ENCODE measurements at places on chromosomes 12 and 14. TPM values are rescaled to one million over a fixed set of nuclear protein-coding genes. Genes with fewer than 3 reads are reported as not detected.
A peak's percentile ranks its signal among the peaks of the same experiment; 100 is the strongest.

DNA sequence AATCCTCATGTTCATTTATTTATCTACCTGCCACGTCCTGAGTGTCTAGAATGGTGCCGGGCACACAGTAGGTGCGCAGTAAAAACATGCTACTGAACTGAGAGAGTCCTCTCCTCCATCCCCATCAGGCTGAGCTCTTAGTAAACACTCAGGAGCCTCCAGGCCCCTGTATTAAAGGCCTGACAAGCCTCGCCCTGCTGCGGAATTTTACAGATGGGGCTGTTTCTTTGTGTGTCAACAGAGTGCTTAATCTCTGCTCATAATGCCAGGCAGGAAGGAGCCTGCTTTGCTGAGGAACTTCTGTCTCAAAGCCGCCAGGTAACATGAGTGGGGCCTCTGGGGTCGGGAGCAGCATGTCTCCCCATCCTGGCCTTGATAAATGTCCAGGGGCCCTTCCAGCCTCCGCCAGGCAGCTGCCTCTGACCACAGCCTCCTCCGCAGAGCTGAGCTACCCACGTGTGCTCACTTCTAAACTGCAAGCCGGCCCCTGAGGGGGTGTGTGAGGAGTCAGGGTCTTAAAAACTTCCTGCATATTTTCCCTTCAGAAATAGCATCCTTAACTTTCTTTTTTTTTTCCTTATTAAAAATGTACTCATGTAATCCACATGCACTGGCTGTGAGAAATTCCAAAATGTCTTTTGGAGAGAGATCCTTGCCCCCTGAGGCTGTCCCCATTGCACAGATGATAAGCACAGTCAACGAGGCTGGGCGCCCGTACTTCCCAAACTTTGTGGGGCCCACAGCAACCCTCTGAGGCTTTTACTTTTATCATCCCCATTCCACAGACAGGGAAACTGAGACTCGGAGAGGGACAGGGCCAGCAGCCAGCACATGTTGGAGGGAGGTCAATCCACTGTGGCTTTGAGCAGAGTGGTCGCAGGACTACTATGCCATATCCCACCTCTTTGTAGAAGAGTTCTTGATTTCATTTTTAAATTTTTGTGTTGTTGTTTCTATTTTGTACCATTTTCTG, 116.0 kb upstream of the NCOR2 start:
- no peaks in the 10 kb centered on the region for H3K36me3 ChIP-seq
- no peak for DNase-seq
- H3K27me3 ChIP-seq = peaks cover 7% of the 10 kb centered on the region
- H3K4me3 ChIP-seq = no peak overlapping the region
- no peak overlapping the region for H3K27ac ChIP-seq

DNA sequence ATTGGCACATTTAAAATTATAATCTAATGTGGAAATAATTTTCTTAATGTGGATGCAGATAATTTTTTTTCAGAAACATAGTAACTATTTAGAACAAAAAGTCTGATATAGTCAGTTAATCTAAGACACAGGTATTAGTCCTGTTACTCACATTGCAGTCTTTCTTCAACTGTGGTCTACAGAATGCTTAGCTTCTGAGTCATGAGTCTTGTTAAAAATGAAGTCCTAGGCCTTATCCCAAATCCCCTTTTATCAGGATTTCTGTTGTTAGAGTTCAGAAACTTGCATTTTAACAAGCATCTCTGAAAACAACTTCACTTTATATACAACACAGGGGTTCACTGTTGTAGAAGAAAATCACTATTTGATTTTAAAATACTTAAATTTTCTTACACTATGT, 112.2 kb downstream of the SLC16A7 start:
- peaks cover 29% of the 10 kb centered on the region for H3K36me3 ChIP-seq
- no peaks in the 10 kb centered on the region for H3K27me3 ChIP-seq
- no peak for DNase-seq

- no peak for DNase-seq
- H3K27me3 ChIP-seq = peaks cover 5% of the 10 kb centered on the region
- no peak overlapping the region for H3K4me3 ChIP-seq
- H3K27ac ChIP-seq = no peak overlapping the region
Observed at GRCh38 chr12:53093777-53094393, 3.6 kb upstream of the IGFBP6 start.

DNA sequence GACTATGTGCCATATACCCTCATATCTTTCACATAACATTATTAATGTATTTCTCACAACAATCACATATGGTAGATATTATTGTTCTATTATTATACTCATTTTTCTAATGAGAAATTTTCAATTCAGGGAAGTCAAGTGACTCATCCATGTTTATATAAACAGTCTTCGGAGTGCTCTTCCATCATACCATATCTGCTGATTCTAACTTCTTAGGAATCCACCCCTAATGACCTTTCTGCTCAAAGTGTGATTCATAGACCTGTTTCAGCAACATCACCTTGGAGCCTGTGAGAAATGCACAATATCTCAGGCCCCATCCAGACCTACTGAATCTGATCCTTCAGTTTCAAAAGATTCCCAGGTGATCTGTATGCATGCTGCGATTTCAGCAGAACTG, 39.8 kb upstream of the OVCH1 start:
- H3K36me3 ChIP-seq = no peaks in the 10 kb centered on the region
- H3K27me3 ChIP-seq = peaks cover 28% of the 10 kb centered on the region
- no peak for DNase-seq
- no peak overlapping the region for H3K27ac ChIP-seq

- DNase-seq = no peak
- no peaks in the 10 kb centered on the region for H3K36me3 ChIP-seq
- peaks cover 7% of the 10 kb centered on the region for H3K4me1 ChIP-seq
- no peak overlapping the region for H3K27ac ChIP-seq
- peaks cover 9% of the 10 kb centered on the region for H3K27me3 ChIP-seq
Observed at GRCh38 chr14:23185063-23185462, 1.6 kb upstream of the SLC7A8 start.

- no peak for DNase-seq
- peak overlapping the region; percentile 80 for H3K4me3 ChIP-seq
- no peaks in the 10 kb centered on the region for H3K27me3 ChIP-seq
- peaks cover 26% of the 10 kb centered on the region for H3K4me1 ChIP-seq
- H3K27ac ChIP-seq = peak overlapping the region; percentile 85
- H3K36me3 ChIP-seq = no peaks in the 10 kb centered on the region
Observed at GRCh38 chr12:55737581-55738122, 5.3 kb upstream of the GDF11 start.

DNA sequence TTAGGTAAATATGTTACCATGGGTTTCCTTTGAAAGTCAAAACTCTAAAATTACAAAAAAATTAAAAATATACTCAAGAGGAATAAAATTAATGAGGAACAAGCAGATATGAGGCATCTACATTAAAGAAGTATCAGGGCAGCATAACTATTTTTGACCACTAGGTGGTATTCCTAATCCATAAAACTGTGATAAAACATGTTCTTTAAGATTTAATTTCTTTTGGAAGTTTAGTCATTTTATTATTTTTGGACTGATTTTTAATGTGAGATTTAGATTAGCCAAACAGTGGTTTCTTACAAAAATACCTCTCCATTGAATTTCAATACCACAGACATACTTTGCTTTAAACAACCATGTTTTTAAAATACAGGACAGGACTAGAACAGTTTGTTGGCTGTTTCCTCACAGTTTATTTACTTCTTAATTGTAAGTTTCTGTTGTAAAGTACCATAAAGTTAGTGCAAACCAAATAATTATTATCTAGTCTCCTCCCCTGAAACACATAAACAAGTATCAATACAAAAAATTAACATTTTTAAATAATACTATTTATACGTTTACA, 49.8 kb downstream of the NTS start:
- no peak overlapping the region for H3K27ac ChIP-seq
- no peaks in the 10 kb centered on the region for H3K4me1 ChIP-seq
- H3K36me3 ChIP-seq = no peaks in the 10 kb centered on the region
- H3K27me3 ChIP-seq = no peaks in the 10 kb centered on the region
- no peak overlapping the region for H3K4me3 ChIP-seq
- no peak for DNase-seq

DNA sequence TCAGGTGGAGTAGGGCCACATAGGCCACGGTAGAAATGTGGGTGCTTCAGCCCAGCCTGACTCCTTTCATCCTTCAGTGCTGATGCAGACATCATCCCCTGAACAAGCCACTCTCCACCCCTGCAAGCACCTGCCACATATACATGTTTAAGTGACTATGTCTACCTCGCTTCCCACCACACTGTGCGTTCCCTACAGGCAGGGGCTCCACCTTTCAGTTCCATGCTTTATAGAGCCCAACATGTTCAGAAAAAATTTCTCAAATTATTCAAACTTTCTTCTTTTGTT, 11.6 kb downstream of the SLC7A7 start:
- peak overlapping the region; percentile 10 for H3K27ac ChIP-seq
- no peaks in the 10 kb centered on the region for H3K36me3 ChIP-seq
- H3K4me3 ChIP-seq = no peak overlapping the region
- H3K4me1 ChIP-seq = no peaks in the 10 kb centered on the region
- DNase-seq = no peak
- peaks cover 13% of the 10 kb centered on the region for H3K27me3 ChIP-seq

GRCh38 chr14:23217032-23218020, 20.4 kb upstream of the RNF212B start:
- peaks cover 41% of the 10 kb centered on the region for H3K27me3 ChIP-seq
- no peak overlapping the region for H3K27ac ChIP-seq
- DNase-seq = no peak
- H3K36me3 ChIP-seq = no peaks in the 10 kb centered on the region
- H3K4me1 ChIP-seq = no peaks in the 10 kb centered on the region

GRCh38 chr12:26767116-26767515, 65.9 kb downstream of the ITPR2 start:
- H3K4me3 ChIP-seq = no peak overlapping the region
- no peak for DNase-seq
- H3K4me1 ChIP-seq = peaks cover 23% of the 10 kb centered on the region
- H3K36me3 ChIP-seq = peaks cover 52% of the 10 kb centered on the region
- no peaks in the 10 kb centered on the region for H3K27me3 ChIP-seq
- no peak overlapping the region for H3K27ac ChIP-seq

GRCh38 chr14:98608071-98609060, 663.6 kb downstream of the BCL11B start:
- H3K36me3 ChIP-seq = peaks cover under 1% of the 10 kb centered on the region
- H3K4me3 ChIP-seq = no peak overlapping the region
- H3K27me3 ChIP-seq = no peaks in the 10 kb centered on the region
- no peak for DNase-seq
- H3K4me1 ChIP-seq = peaks cover 8% of the 10 kb centered on the region

DNA sequence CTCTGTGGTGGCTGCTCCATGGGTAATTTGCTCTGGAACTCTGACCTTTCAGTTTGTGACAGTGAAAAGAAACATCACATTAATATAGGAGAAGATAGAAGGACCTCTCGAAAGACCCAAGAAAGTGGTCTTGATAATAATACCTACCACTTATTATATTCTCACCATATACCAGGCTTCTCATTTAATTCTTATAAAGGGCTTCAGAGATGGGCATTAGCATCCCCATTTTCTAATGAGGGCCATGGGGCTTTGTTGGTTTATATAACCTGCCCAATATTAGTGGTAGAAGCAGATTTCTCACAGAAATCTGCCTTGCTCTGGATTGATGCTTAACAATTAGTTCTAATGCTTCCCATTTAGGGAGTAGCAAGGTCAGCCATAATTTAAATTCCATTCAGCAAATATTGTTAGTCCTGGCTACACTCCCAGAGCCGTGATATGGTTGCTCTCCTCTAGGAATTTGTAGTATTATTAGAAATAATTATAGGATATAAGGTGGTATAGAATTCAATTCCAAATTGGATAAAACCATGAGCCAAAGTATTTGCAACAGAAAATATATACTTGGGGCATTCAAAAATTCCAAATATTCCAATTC, 7.4 kb upstream of the AMIGO2 start:
- H3K4me1 ChIP-seq = peaks cover 54% of the 10 kb centered on the region
- H3K36me3 ChIP-seq = peaks cover 30% of the 10 kb centered on the region
- no peak for DNase-seq
- no peak overlapping the region for H3K27ac ChIP-seq
- H3K4me3 ChIP-seq = no peak overlapping the region

- H3K4me3 ChIP-seq = no peak overlapping the region
- H3K27me3 ChIP-seq = no peaks in the 10 kb centered on the region
- H3K27ac ChIP-seq = no peak overlapping the region
- no peaks in the 10 kb centered on the region for H3K36me3 ChIP-seq
- no peak for DNase-seq
- H3K4me1 ChIP-seq = no peaks in the 10 kb centered on the region
Observed at GRCh38 chr12:49864798-49865090, 21.8 kb upstream of the BCDIN3D start.

GRCh38 chr14:102182936-102183619, 43.4 kb downstream of the WDR20 start:
- peaks cover 3% of the 10 kb centered on the region for H3K36me3 ChIP-seq
- peaks cover 72% of the 10 kb centered on the region for H3K4me1 ChIP-seq
- H3K27ac ChIP-seq = peak overlapping the region; percentile 87
- peak overlapping the region; percentile 13 for H3K4me3 ChIP-seq

CD4 gene
- 2.2 TPM for total RNA-seq

PLEKHD1 gene
- total RNA-seq = not detected

BDKRB1 gene
- total RNA-seq = not detected

NKX2-1 gene
- not detected for total RNA-seq

UBE3B gene
- total RNA-seq = 23.4 TPM

CMA1 gene
- 0.50 TPM for total RNA-seq

OLR1 gene
- total RNA-seq = not detected

CATSPERB gene
- 0.27 TPM for total RNA-seq

ERBB3 gene
- 0.82 TPM for total RNA-seq

Data from activated naive CD8-positive, alpha-beta T cell treated with anti-CD3 and anti-CD28 coated beads for 36 hours (primary cell).